ENCODE measurements at places on chromosomes 12 and 14. TPM values are rescaled to one million over a fixed set of nuclear protein-coding genes. Genes with fewer than 3 reads are reported as not detected.

The MUCL1 gene
- not detected for total RNA-seq

- no peak for DNase-seq
- no peaks in the 10 kb centered on the region for H3K4me1 ChIP-seq
- H3K36me3 ChIP-seq = no peaks in the 10 kb centered on the region
- H3K27me3 ChIP-seq = no peaks in the 10 kb centered on the region
- H3K27ac ChIP-seq = no peak overlapping the region
Measured at GRCh38 chr12:15273896-15274295, 48.4 kb upstream of the PTPRO start.

GRCh38 chr14:64200170-64200569, 94.0 kb downstream of the ESR2 start:
- no peaks in the 10 kb centered on the region for H3K36me3 ChIP-seq
- no peak overlapping the region for H3K27ac ChIP-seq
- no peaks in the 10 kb centered on the region for H3K27me3 ChIP-seq
- no peak overlapping the region for H3K4me3 ChIP-seq
- H3K4me1 ChIP-seq = peaks cover 21% of the 10 kb centered on the region
- DNase-seq = peak; percentile 17

DNA sequence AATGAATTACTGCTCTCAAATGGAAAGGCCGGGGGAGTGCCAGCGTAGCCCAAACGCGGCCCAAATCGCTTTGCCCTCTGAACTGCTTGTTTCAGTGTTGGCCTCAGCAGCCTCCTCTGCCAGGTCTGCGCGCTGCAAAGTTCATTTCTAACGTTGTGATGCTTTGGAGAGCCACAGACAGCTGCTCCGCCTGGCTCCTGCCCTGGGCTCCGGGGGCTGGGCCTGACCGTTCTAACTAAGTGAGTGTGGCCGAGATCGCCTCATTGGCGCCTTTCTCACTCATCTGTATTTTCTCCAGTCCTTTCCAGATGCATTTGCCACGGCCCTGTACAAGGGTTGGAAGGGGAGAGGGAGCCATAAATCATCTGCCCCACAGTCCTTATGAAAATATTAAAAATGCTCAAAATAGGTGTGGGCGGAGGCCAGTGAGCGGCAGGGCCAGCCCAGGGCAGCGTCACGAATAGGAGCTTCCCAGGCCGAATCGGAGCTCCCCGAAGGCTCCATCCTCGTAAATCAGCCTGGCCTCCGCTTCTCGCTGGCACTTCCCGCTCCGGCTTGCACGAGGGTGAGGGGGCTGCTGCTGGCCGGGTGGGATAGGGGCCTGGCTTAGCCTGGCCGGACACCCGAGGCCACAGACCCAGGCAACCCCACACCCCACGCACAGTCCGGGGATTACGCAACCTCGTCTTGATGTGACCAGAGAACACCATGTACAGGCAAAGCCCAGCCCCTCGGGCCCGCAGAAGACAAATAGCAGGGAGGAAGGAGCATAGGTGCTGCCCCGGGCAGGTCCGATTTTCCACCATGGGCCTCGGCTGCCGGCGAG, 196.6 kb upstream of the DIO3 start:
- H3K4me3 ChIP-seq = no peak overlapping the region
- no peak overlapping the region for H3K27ac ChIP-seq
- H3K27me3 ChIP-seq = no peaks in the 10 kb centered on the region
- DNase-seq = peak; percentile 93
- no peaks in the 10 kb centered on the region for H3K36me3 ChIP-seq

Measured in kidney (tissue), 22 donors.